ENCODE measurements at places on chromosomes 7 and 10. TPM values are rescaled to one million over a fixed set of nuclear protein-coding genes. Genes with fewer than 3 reads are reported as not detected.

GRCh38 chr10:30192846-30193608 is 133.6 kb upstream of the JCAD start:
- DNase-seq: no peak

Gene GPR22
- not detected for total RNA-seq

Gene FAM131B
- 1.8 TPM for total RNA-seq

DNA sequence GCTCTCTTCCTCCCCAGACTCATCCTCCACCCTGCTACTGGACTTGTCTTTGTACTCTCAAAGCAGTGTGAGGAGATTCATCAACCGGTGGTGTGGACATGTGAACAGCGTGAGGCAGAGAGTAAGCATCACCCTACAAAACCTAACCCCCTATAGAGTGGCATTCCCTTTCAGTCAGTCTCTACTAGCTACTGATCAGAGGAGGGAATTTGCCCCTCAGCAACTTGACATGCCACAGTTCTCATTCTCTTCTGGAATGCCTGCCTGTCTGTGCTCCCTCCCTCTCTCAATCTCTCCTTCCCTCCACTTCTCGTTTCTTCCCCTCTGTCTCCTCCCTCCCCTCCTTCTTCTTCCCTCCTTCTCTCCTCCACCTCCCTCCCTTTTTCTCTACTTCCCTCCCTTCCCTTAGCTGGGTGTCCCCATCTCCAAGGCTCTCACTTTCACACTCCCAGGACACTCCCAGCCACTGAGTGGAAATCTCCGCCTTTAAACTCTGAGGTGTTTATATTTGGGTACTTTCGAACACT is 24.6 kb downstream of the H2AZ2 start:
- no peak for DNase-seq

Gene C10orf143
- 4.8 TPM for total RNA-seq

GRCh38 chr10:74930965-74931364 is 104.6 kb downstream of the KAT6B start:
- DNase-seq: no peak

Gene CREB5
- total RNA-seq: 16.8 TPM

DNA sequence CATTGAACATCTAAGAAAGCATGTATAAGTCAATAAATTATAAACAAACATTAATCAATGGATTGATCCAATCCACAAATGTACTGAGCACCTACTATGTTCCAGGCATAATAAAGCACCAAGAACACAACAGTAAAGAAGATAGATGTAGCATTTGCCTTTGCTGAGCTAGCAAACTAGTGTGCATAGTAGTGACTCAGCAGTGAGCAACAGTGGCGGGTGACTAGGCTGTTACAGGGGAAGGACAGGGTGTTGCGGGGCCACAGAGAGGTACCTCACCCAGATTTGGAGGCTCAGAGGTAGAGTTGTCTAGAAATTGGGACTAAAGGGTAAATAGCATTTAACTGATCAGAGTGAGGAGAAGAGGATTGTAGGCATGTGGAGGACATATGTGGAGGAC is 83.6 kb downstream of the NXPH1 start:
- no peak for DNase-seq

DNA sequence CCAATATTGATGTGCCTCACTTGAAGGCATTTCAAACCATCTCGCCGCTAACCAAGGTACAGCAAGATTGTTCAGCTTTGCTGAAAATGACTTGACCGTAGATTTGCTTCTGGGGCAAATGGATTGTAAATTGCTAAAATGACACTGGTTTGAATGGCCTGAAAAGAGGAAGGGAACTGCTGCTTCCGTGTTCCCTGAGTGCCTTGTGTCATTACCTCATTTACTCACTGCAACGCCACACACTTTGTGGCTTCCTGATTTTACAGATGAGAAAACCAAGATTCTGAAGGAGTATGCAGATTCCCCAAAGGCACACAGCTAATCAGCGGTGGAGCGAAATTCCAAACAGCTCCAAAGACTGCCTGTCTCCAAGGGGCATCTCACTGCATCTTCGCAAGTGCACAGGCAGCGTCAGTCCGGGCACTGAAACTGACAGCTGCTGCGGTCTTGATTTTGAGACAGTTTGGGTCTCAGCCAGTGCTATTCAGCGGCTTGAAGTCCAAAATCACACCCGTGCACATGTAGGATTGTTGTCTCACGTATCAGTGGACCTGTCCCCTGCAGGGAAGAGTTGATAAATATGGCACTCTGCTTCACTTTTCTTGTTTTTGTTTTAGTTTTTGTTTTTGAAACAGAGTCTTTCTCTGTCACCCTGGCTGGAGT is 290.9 kb downstream of the DPP6 start:
- no peak for DNase-seq

GRCh38 chr7:5500056-5500776 is 76.6 kb upstream of the TNRC18 start:
- DNase-seq: no peak

Gene IDI2
- total RNA-seq: 0.30 TPM

DNA sequence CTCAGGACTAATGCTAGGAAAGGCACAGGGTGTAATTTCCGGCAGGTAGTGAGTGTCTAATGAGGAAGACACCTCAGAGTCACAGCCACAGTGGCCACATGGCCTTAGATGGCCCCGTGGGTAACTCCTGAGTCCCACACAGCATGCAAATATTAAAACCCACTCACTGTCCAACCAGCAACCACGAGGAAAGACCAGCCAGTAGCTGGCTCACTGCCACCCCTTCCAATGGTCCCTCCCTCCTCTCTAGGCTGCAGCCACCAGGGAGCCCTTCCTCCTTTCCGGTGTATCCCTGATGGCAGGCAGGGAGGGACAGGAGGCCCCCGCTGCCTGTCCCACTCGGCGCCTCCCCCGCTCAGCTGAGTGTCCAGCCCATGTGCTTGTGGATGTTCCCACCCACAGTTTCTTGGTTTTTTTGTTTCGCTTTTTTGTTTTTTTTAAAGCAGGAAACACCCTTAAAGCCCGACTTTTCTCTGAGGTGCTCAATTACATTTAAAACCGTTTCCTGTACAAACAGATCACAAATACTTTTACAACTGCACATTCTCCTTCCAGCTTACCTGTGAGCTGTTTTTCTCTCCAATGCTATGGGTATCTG is 9.2 kb downstream of the BNIP3 start:
- DNase-seq: peak; percentile 33
